ENCODE measurements at places on chromosomes 2 and 18.

GRCh38 chr2:165067643-165068486 lies 112.5 kb upstream of the SLC38A11 start:
- peak; percentile 37 for DNase-seq

DNA sequence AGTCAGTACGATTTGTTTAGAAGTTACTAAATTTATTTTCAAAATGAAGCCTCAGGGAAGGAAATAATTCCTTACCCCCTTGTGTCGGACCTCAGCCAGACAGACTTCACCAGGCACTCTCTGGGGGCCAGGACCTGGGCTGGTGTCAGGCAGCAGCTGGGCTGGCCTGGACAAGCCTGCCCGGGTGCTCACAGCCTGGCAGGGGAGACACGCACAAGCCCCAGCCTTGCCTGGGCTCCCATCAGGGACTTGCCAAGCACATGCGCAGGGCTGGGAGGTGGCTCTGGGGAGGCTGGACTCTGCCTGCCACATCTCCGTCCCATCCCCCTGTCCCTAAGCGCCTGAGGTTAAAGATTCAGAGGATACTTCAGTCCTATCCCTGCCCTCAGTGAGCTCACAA lies 56.8 kb upstream of the HS6ST1 start:
- no peak for DNase-seq

DNA sequence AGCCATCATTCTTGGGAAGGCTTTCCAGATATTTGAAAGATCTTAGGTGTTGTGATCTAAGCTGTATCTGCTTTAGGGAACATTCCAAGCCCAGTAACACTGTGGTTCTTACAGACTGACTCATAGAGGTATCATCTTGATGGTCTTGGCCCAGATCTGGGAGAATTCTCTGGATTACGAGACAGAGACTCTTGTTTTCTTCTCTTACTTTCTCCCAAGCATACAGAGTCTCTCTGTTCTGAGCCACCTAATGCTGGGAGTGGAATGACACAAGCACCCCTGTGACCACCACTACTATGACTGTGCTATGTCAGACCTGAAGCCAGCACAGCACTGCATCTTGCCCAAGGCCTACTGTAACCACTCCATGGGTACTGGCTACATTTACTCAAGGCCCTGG lies 81.0 kb upstream of the EPAS1 start:
- no peak for DNase-seq

DNA sequence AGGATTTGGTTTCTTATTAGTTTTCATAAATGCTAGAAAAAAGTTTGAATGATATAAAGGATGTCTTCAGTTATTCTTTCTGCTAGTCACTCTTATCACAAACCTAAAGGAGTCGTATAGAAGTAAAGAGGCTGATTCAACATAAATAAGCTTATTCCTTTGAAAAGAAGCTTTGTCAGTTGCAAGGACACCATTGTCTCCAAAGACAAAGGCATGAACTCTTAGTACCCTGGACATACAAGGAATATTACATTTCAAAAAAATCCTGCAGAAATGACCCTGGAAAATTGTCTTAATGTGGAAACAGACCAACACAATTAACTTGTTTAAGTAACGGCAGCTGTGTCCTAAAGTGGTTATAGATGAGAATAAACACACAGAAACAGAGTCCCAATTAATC lies 528.0 kb downstream of the CPS1 start:
- no peak for DNase-seq

GRCh38 chr2:55014962-55015939 lies 35.0 kb downstream of the RTN4 start:
- DNase-seq = peak; percentile 51

DNA sequence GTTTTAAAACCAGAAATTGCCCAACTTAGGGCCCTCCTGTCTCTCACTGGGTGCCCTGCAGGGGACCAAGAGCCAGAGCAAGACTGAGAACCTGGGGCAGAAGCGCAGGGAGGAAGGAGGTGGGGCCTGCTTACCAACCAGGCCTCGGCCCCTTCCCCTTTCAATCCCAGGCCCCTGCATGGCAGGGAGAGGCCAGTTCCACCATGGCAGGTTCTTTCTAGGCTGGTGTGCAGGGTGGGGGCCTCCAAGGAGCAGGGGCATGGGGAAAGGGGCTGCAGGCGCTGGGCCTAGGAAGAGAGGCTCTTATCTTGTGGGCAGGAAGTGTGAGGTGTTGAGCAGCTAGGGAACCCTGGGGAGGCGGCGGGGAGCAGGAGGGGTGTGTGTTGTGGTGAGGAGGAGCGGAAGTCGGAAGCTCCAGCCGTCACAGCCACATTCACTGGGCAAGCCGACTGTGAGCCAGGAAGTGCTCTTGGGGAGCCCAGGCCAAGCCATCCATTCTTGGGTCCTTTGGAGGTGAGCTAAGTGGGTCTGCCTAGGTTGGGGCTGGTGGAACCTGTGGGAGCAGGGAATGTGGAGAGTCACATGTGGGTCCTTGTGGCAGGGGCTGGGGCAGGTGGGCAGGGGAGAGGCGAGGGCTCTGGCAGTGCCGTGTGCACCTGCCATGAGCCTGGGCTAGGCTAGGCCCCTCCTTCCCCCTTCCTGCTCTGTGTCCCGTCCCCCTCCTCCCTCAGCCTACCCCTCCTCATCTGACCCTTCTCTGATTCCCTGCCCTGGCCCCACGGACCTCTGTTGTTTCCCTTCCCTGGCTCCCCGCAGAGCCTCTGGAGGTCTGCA lies at the start of gene PSD4:
PSD4 (plus strand) TSS at position 430 of the 834 bp plus-strand sequence. CDS start 8,486 bp downstream, outside the sequence.
- DNase-seq = no peak

DNA sequence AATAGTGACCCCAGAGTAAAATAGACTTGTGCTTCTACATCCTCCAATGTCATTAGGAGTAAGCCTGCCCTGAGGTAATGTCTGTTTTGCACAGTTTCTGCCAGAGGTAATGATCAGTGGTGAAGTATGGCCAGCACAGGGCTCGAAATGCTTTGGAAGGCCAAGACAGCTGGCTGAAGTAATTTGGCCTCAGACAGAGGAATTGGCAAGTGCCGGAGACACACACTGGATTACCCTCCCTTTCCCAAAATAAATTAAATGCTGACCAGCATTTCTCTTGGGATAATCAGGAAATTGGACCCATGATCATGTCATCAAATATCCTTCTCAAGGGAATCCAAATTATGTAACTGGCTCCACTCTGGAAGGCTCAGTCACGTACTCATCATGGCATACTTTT lies 379.0 kb upstream of the CHST9 start:
- no peak for DNase-seq

- no peak for DNase-seq
Measured at GRCh38 chr2:194591192-194591591, 1065.8 kb upstream of the SLC39A10 start.

- DNase-seq = no peak
Measured at GRCh38 chr2:205612636-205613035, 69.7 kb upstream of the NRP2 start.

DNA sequence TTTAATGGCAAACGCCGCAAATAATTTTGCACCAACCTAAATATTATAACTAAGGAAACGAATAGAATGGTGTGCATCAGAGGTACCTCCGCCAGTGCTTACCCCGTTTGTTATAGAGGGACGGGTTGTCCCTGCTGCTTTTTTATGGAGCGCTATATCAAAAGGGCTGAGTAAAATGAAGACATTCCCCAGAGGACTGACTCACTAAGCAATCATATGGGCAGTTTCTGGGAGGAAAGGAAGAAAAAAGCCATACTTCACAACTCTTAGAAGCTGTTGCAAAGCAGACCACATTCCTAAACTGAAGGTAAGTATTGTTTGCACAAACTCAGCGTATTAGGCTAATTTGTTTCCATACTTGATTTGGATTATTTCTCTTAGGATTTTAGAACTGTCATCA lies 12.9 kb downstream of the ID2 start:
- DNase-seq = no peak

GRCh38 chr2:65708086-65708485 lies 275.7 kb upstream of the SPRED2 start:
- DNase-seq = no peak

DNA sequence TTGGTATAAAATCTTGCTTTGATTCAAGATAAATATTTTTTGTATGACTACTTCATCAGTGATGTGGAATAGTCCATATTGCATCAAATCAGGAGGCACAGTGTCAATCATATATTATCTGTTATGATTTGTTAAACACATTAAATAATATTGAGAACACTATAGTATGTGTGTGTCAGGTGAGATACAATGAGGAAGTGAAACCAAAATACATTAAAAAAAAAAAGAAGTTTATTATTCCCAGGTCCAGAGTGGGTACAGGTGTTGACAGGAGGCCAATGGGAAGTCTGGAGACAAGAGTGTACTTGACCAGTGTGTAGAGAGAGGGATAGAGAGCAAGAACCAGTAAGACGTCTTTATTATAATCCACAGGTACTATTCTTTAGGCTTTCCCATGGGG lies 292.6 kb downstream of the FSIP2 start:
- no peak for DNase-seq

DNA sequence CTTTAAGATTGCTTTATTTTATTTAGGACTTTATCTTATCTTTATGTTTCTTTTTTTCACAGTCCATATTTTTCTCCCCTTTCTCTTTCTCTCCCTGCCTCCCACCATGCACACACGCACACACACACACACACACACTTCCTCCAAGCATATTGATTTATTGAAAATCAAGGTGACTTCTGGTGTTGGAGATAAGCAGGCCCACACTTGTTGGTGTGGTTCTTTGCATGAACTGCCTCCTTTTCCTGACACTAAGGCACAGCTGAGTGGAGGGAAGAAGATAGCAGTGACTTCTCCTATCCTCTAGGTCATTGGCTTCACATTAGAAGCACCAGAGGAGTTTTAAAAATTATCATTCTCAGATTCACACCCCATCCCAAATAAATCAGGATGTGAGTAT lies 18.0 kb downstream of the TBR1 start:
- no peak for DNase-seq

DNA sequence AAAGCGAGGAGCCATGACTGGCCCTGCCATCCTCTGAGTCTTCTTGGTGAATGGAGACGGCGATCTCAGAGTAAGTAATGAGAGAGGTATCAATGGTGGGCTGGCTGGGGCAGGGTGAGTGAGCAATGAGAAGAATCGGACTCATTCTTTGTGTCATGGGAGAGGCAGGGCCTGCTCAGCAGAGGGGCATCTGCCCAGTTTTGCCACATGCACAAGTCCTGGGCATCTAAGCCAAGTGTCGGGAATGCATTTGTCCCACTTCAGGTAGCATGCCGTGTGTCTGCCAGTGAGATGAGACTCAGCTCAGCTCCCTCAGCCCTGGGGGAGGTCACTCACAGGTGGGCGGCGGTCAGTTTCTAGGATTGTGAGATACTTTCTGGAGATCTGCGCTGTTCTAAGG lies 791.0 kb upstream of the RAB6C start:
- no peak for DNase-seq

GRCh38 chr2:200081811-200082210 lies 126.4 kb downstream of the MAIP1 start:
- no peak for DNase-seq

DNA sequence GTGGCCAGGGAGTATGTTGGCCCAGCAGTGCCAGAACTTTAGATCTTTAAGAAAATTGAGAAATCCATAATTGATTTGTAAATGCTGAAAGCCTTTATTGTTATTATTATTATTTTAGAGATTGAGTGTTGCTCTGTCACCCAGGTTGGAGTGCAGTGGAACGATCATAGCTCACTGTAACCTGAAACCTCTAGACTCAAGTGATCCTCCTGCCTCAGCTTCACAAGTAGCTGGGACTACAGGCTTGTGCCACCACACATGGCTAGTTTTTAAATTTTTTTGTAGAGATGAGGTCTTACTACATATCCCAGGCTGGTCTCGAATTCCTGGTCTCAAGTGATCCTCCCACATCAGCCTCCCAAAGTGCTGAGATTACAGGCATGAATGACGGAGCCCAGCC lies 143.2 kb upstream of the CCDC68 start:
- DNase-seq = no peak

- DNase-seq = no peak
Measured at GRCh38 chr2:166725927-166726924, 162.1 kb upstream of the XIRP2 start.

- no peak for DNase-seq
Measured at GRCh38 chr2:86671337-86671981, 47.8 kb upstream of the RNF103 start.

- DNase-seq = no peak
Measured at GRCh38 chr2:239264838-239265651, 135.8 kb downstream of the HDAC4 start.

GRCh38 chr2:28621172-28622100 lies 125.6 kb downstream of the PLB1 start:
- no peak for DNase-seq

All from left renal cortex interstitium (tissue), 4 donors.